ENCODE measurements at places on chromosomes 4 and X.

DNA sequence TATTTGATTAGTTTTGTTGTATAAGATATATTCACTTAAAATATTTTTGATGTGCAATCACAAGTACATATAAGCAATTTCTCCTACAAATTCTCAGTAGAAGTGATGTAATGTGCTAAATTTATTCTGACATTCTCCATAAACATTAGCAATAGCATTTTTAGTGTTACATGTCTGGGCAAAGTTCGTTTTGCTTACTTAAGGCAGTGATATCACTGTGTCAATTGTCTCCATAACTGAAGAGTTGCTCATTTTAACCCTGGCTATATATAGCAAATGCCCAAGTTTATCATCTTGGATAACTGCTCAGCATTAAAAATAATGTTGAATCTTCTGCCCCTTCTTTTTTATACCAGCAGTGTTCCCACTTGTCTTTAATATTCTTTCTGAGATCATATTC, 340.0 kb upstream of the NDST4 start:
- DNase-seq: no peak

DNA sequence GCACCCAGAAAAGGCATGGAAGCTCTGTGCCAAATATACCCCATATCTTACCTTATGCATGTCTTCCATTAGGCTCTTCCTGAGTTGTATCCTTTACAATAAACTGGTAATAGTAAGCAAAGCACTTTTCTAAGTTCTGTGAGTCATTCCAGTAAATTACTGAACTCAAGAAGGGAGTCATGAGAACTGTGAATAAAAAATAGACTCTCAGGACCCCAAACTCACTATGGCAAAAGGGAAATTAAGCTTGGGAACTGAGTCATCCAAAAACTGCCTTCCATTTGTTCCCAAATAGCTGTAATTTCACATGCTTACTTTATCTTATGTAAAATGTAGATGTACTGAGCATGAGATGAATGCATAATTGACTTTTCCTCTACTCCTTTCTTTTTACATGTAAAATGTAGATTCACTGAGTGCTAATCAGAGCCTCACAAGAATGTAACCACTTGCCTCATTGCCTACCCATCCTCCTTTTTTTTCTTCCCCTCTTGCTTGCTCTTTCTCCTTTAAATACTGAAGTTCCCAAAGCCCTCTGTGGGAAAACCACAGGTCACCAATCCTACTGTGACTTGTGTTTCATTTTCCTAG, 8.1 kb downstream of the TCEAL3 start:
- no peak for DNase-seq

DNA sequence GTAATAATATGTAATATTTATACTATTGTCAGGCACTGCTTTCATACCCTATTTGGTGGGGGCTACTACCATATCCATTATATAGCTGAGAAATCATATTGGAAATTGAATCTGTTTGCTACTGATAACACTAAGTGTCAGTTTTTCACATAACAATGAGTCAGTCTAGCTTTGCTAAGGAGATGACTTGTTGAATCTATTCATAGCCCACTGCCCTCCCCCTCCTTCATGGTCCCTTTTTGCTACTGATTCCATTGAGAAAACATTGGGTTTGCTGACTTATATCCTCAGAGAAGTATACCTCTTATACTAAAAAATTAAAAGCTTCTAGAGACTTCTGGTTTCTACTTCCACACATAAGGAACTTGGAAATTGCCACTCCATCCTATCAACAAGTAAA, 1898.4 kb downstream of the STIM2 start:
- no peak for DNase-seq

GRCh38 chr4:71025654-71026053, 32.2 kb downstream of the DCK start:
- DNase-seq: no peak

GRCh38 chr4:67674098-67674497, 26.9 kb downstream of the UBA6 start:
- DNase-seq: no peak

DNA sequence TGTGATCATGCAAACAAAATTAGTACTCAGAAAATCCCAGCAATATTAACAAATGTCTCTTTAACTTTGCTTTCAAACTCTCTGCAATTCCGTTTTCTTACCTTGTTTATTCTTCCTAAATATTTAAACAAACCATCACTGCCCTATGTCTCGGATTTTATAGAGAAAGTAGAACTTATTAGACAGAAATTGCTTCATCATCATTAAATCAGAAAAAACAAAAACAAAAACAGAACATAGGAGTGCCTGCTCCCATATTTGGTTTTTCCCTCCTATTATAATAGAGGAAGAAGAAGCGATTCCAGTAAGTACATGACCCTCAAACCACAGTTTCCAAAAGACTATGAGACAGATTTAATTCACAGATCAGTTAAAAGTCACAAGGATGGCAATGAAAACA, 1228.0 kb downstream of the RPA4 start:
- DNase-seq: no peak

GRCh38 chr4:121073672-121074381, 1.5 kb upstream of the NDNF start:
- DNase-seq: no peak

DNA sequence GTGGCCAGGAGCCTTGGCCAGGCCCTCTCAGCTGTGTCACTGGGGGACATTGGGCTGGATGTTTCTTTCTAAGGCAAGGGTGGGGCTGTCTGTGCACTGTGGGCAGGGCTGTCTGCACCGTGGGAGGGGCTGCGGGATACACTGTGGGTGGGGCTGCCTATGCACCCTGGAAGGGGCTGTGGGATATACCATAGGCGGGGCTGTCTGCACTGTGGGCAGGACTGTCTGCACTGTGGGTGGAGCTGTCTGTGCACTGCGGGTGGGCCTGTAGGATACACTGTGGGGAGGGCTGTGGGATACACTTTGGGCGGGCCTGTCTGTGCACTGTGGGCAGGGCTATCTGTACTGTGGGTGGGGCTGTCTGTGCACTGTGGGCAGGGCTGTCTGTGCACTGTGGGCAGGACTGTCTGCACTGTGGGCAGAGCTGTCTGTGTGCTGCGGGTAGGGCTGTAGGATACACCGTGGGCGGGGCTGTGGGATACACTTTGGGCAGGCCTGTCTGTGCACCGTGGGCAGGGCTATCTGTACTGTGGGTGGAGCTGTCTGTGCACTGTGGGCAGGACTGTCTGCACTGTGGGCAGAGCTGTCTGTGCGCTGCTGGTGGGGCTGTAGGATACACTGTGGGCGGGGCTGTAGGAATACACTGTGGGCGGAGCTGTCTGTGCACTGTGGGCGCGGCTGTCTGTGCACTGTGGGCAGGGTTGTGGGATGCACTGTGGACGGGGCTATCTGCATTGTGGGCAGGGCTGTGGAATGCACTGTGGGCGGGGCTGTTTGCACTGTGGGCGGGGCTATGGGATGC, 31.1 kb downstream of the ACOX3 start:
- DNase-seq: no peak

DNA sequence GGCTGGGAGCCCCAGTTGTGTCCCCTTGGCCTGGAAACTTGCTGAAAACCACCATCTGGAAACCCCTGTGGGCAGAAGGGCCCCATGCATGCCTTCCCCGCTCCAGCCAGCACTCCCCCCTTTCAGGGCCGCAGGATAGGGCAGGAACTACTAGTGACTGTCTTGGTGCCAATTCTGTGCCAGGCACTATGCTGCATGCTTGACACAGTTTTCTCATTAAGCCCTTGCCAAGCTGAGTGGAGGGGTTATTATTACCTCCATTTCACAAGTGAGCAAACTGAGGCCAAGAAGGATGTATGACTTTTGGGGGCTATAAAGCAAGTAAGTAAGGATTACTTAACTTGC, 73.6 kb upstream of the PJA1 start:
- DNase-seq: no peak

DNA sequence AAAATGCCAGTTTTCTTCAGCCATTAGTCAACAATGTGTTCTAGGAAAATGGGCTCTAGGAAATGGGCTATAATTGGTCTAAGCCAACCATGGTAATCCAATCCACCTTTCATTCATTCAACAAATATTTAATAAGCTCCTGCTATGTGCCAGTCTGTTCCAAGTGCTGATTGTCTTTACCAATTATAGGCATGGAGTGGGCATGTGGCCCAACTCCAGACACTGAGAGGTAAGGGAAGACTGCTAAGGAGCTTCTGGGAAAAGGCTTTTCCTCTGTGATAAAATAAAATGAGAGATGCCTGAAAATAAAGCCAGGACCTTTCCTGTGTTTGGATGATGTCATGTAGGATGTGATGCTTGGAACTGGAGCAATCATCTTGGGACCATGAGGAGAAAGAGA, 43.3 kb downstream of the HOPX start:
- no peak for DNase-seq

All from glomerular endothelial cell (primary cell).